ENCODE measurements at places on chromosomes 6 and 20.

GRCh38 chr6:3813150-3813780 lies 35.9 kb upstream of the FAM50B start:
- DNase-seq: no peak

DNA sequence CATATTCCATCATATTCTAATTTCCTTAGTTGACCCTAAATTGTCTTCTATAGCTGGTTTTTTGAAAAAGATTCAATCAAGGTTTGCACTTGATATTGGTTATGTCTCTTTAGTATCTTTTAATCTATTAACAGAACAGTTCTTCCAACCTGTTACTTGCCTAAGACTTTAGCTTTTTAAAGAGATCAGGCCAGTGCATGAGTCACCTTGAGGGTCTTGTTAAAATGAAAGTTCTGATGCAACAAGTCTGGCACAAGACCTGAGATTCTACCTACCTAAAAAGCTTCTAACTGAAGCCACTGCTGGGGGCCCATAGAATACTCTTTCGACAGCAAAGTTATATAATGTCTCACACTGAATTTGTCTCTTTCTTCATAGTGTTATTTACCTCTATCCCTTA lies 3.2 kb downstream of the USP45 start:
- DNase-seq: no peak

DNA sequence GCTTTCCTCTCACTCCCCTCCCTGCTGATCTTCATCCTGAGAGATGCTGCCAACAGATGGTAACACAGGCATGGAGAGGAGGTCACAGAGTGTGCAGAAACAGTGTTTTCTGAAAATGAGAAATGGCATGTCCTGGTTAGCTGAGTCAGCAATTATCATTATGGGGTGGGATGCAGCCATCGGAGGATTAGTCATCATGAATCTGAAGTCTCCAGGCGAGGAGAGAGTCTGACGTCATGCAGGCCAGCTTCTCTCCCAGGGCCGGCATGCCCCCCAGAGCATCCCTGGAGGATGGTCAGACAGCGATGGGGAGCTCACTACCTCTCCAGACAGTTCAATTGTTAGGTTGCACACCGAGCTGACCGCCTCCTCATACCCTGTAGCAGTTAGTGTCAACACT lies 4.7 kb upstream of the GTSF1L start:
- DNase-seq: no peak

DNA sequence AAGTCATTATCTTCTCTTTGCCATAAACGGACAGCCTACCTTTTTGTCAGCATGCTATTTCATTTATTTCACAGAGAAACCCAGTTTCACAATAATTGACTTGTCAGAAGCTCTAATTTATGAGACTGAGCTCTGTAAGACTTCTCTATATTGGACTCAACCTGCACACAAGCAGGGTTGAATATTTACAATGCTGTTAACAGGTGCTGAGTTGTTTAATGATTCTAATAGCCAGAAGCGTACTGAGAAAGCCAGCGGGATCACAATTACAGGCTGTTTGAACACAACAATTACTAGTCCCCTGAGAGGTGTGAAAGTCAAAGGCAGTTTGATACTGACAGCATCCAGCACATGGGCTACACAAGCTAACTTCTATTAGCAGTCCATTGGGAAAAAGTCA lies 128.2 kb upstream of the SIM1 start:
- peak; percentile 35 for DNase-seq

- DNase-seq: no peak
These were observed 423.4 kb upstream of the IMPG1 start for GRCh38 chr6:76495909-76496308.

DNA sequence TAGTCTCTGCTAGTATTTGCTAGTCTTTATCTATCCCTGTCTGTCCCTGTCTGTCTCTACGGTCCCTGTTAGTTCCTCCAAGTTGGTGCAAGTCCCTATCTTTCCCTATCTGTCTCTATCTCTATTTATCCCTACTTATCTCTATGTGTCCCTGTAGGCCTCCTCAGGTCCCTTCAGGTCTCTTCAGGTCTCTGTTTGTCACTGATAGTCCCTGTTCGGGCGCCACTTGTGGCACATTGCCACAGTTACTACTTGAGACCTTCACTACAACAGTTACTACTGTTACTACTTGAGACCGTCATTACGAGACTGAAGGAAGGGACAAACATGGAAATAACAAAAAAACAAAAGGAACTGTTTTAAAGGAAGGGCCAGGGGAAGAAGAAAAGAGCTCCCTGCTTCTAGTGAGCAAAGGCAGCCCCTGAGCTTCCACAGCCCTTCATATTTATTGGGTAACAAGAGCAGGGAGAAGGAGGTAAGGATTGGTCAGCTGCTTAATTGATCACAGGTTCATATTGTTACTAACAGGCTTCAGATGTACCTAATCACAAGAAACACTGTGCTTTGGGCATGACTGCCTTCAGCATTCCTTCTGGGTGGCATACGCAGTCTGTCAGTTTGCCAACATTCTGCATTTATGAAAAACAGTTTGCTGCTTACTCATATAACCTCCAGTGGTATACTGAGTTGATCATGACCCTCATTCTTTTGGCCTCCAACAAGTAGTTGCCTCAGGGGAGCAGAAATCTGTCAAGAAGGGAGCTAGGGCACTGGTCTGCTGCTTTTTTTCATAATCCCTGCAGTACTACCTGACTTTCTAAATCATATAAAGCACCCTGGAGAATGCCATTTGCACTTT lies 8.4 kb downstream of the EPB41L2 start:
- no peak for DNase-seq

DNA sequence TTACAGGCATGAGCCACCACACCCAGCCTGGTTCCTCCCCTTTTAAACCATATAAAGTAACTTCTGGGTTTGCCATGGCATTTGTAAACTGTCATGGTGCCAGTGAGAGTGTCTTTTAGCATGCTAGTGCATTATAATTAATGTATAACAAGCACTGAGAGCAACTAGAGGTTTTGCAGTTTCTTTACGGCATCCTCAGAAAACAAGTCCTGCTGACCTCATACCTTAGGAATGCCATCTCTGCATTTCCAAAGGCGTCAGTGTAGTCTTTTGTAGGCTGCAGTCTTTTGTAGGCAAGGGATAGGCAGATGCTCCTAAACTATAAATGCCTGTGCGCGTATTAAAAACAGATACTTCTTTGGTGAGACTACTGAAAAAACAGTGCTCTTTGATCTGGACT lies 75.0 kb upstream of the EZR start:
- no peak for DNase-seq

GRCh38 chr6:151656392-151656791 lies 151.1 kb upstream of the ESR1 start:
- no peak for DNase-seq

DNA sequence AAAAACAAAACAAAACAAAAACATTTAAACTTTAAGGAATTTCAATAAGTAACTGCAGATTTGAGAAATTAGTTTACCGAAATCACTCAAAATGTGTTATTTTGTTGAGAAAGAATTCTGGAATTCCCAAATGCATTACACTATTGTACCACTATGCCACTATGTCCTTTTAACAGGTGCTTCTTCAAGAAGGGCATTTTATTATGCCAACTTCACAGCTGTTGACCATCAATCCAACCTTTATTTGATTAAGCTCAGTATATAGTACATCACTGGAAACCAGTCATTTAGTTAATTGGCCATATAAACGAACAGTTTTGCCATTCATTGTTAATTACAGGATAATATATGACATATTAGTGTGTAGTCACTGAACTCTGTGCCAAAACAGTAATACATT lies 221.7 kb downstream of the ARHGAP18 start:
- no peak for DNase-seq

DNA sequence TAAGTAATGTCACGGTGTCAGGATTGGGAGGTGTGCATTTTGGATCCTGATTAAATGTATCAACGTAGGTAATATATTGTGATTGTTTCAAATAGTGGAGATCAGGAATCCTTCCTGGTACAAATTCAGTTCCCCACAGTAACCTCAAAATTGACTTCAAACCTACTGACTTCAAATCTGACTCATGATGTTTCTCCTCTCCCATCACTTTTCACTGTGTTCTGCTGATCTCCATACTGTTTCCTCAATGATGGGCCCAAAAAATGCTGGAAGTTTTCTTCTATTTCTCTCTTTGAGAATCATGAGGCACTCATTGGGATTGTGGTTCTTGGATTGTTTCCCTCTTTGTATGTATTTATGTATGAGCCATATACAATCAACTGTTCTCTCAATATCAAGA lies 35.9 kb downstream of the LAMA2 start:
- no peak for DNase-seq

DNA sequence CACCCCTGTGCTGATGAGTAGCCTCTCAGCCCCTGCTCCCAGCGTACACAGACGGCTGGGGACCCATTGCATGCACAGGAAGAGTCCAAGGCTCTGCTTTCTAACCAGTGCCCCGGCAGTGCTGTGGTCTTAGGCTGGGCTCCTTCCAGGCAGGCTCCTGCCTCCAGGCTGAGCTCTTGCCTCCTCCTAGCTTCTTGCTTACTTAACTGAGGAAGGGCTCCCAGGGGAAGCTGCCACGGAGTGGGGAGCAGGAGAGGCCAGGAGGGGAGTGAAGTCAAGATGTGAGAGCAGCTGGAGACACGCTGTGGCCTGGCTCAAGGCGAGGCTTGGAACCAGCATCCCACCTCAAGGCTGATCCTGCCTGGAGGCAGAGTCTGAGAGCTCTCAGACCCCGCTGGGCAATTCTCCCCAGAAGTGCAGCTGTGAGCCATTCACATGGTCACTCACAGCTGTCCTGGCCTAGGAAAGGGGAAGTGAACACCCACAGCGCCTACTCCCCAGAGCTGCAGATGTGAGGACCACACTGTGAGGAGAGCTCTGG lies 141.0 kb downstream of the TBXT start:
- DNase-seq: no peak

GRCh38 chr6:106922626-106923025 lies 51.9 kb downstream of the CD24 start:
- DNase-seq: no peak

DNA sequence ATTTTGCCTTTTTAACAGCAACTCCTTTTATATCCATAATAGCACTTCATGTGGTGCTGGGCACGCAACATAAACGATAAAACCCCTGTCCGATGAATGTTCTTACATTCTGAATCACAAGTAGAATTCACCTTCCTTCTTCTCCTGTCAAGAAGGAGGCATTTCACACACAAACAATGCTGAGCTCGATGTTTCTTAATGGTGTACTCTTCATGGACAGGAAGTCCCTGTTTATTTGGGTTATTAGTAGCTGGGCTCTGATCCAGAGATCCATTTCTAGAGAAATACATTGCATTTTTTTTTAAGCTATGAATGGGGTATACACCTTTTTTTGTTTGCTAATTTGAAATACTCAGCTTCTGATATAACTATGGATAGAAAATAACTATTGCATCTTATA lies 82.4 kb downstream of the PPP1R3G start:
- DNase-seq: no peak

- peak; percentile 47 for DNase-seq
These were observed 104.2 kb downstream of the AGPAT4 start for GRCh38 chr6:161169696-161170095.

GRCh38 chr20:23509247-23509913 lies 18.5 kb downstream of the CST8 start:
- DNase-seq: no peak

GRCh38 chr20:10462516-10462915 lies 27.4 kb downstream of the SLX4IP start:
- DNase-seq: no peak

GRCh38 chr6:83849127-83849526 lies 4.0 kb upstream of the RIPPLY2 start:
- DNase-seq: no peak

DNA sequence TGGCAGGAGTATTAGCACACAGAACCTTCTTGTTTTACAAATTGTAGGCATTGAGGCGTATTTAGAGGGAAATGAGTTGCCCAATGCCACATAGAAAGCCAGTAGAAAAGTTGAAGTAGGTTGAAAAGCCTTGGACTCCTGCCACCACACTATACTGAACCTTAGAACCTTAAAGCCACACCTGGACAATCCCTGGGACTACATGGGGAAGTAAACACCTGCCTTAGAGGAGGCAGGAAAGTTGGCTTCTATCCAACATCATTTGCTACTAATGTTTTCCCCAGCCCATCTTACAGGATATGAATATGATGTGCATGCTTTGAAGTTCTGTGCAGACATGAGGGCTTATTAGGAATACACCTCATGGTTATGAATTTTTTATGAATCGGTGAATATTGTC lies 5.3 kb upstream of the EPPIN start:
- DNase-seq: peak; percentile 69

DNA sequence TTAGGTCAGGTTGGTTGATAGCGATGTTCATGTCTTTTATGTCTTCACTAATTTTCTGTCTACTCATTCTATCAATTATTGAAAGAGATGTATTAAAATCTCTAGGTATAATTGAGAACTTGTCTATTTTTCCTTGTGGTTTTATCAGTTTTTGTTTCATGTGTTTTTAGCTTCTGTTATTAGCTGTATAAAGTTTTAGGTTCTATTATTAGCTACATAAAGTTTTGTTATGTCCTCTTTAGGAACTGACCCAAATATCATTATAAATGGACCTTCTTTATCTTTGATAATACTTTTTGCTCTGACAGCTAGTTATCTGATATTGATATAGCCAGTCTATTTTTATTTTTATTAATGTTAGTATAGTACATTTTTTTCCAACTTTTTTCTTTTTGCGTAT lies 92.4 kb upstream of the TMEM170B start:
- no peak for DNase-seq

- DNase-seq: no peak
These were observed 67.7 kb downstream of the PHACTR2 start for GRCh38 chr6:143745166-143746133.

- DNase-seq: peak; percentile 24
These were observed 77.5 kb downstream of the CDH22 start for GRCh38 chr20:46230801-46231282.

- DNase-seq: no peak
These were observed 57.4 kb upstream of the PSMF1 start for GRCh38 chr20:1060985-1061384.

DNA sequence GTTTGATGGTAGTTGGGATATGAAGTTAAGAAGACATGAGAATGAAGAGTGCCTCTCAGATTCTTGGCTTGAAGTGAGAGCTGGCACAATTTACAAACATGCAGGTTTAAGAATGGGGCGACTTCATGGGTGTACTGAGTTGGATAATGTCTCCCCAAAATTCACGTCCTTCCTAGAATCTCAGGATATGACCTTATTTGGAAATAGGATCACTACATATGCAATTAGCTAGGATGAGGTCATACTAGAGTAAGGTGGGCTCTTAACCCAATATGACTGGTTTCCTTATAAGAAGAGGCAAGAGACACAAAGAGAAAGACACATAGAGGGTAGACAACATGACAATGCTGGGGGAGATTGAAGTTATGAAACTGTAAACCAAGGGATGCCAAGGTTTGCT lies 5.2 kb downstream of the PKIB start:
- DNase-seq: no peak

GRCh38 chr20:24837781-24838450 lies 111.2 kb upstream of the CST7 start:
- no peak for DNase-seq

- DNase-seq: no peak
These were observed 199.4 kb downstream of the PHACTR1 start for GRCh38 chr6:12916006-12916405.

DNA sequence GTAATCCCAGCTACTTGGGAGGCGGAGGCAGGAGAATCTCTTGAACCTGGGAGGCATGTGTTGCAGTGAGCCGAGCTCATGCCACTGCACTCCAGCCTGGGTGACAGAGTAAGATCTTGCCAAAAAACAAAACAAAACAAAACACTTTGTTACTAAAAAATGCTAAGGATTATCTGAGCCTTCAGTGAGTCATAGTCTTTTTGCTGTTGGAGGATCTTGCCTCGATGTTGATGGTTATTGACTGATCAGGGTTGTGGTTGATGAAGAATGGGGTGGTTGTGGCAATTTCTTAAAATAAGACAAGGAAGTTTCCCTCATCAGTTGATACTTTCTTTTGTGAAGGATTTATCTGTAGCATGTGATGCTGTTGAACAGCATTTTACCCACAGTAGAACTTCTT lies 196.8 kb upstream of the HDDC2 start:
- no peak for DNase-seq

Data from NCI-H510A treated with DMSO at 0.1 percent for 48 hours (cell line).